ENCODE measurements at places on chromosomes 4 and X.

DNA sequence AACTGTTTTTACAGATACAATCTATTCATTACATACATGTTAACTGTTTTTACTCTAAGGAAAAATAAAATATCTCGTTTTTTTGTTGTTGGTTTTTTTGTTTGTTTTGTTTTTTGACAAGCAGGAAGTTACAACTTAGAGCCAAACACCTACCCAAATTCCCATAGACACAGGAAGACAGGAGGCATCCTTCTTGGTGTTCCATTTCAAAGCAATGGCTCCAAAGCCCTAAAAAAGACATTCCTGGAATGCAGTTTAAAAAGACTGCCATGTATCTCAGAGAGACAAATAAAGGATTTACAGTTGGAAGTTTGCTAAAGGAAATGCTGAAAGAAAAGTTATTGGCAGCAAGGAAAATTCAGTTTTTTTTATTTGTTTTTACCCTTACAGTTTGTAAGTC is 16.7 kb downstream of the ETFDH start:
- no peak for DNase-seq

DNA sequence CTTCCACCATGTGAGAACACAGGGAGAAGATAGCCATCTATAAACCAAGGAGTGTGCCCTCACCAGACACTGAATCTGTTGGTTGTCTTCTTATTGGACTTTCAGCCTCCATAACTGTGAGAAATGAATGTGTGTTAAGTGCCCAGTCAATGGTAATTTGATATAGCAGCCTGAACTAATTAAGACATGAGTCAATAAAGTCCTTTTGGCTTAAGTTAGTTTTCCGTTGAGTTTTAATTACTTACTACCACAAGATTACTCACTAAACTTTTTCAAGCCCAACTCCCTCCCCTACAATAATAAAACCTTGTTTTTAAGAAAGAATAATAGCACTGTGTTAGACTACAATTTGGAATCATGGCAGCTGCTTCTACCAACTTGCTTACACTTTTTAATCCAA is 324.2 kb downstream of the PCDH19 start:
- DNase-seq, result no peak

DNA sequence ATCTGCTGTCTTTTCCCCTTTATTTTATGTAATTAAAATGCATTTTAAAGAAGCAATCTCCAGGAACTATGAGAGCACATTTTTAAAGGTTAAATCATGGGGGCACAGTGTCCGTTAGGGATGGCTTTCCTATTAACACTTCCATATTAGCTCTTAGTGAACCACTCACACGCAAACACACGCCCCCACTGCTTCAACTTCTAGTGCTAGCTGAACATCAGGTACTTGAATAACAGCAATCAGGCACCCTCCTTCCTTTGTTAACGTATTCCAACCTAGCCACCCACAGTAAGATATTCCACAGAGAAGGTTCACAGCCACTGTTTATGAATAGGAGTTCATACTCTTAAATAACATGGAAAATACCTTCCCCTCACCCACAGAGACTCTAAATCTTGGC is 9.3 kb downstream of the TMEM255A start:
- DNase-seq, result no peak

DNA sequence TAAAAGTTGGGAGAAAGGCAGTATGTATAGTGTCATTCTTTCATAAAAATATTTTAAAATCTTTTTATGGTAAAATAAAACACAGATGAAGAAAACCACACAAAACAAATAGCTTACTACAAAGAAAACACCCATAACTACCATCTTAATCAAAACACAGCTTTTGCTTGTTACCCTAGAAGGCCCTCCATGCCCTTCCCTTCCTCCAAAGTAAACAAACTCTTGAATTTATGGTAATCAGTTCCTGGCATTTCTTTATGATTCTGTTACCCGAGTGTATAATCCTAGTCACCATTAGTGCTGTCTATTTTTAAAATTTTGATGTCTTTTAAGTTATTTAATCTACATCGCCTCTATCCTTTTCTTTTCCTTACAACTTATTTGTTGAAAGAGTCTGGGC is 170.9 kb downstream of the APBB2 start:
- peak; percentile 5 for DNase-seq

DNA sequence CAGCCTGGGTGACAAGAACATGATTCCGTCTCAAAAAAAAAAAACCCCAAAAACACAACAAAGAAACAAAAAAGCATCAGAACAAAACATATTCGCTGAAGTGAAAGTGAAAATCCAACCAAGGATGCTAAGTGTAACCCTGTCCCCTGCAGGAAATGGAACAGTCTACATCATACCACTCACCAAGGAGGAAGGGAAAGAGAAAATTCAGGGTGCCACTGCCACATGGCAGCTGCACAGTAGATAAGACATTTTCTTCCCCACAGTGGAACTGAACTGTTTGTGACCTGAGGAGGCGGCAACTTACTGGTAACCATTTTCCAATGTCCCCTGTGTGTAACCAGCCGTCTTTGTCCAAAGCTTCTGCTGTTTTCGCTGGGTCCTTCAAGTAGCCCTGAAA is 28.2 kb upstream of the CENPU start:
- DNase-seq, result no peak
